ENCODE measurements at places on chromosomes 4 and X. TPM values are rescaled to one million over a fixed set of nuclear protein-coding genes. Genes with fewer than 3 reads are reported as not detected.

DNA sequence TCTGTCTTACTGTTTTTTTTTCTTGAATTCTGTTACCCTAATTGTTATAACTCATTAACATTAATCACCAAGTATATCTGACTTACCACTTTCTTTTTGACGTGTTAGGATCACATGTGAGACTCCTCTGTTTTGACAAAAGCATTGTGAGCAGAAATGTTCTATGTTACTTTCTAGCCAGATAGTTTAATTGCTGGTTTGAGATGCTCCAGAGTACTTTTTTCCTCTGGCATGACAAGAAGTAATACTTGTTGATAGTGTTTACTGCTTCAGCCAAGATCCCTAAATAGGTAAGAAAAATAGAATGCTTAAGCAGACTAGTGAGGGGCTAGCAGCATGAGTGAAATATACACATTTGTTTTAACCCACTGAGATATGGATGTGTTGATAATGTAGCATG is 303.9 kb upstream of the PABPC4L start:
- no peaks in the 10 kb centered on the region for H3K36me3 ChIP-seq
- no peak overlapping the region for H3K4me3 ChIP-seq
- H3K27ac ChIP-seq: no peak overlapping the region
- no peaks in the 10 kb centered on the region for H3K27me3 ChIP-seq
- no peaks in the 10 kb centered on the region for H3K4me1 ChIP-seq

- DNase-seq: no peak
- peaks cover 15% of the 10 kb centered on the region for H3K4me1 ChIP-seq
- peak overlapping the region; percentile 38 for H3K4me3 ChIP-seq
- no peaks in the 10 kb centered on the region for H3K36me3 ChIP-seq
- H3K27ac ChIP-seq: no peak overlapping the region
Observed at GRCh38 chrX:151973060-151973661, 1.3 kb downstream of the GABRE start.

- no peak overlapping the region for H3K4me3 ChIP-seq
- H3K36me3 ChIP-seq: no peaks in the 10 kb centered on the region
- DNase-seq: no peak
- H3K27me3 ChIP-seq: no peaks in the 10 kb centered on the region
- no peak overlapping the region for H3K27ac ChIP-seq
Observed at GRCh38 chr4:38574559-38575333, 89.3 kb upstream of the KLF3 start.

DNA sequence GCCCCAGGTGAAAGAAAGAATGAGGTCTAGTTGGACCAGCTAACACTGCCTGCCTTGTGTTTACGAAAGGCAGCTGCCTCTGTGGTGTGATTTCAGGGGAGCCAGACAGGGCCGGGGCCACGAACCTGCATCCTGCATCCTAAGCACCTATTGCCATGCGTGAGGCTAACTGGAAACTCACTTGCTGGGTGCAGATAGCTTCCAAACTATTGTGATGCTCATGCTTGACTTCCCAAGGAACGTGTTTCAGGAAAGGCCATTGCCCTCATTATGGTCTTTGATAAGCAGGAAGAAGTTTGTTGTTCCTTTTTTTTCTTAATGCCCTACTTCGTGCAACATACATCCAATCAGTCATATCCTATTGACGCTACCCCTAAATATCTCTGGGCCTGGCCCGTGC is 2.3 kb upstream of the IRF2 start:
- H3K4me1 ChIP-seq: peaks cover 13% of the 10 kb centered on the region
- no peak overlapping the region for H3K4me3 ChIP-seq
- no peak for DNase-seq

DNA sequence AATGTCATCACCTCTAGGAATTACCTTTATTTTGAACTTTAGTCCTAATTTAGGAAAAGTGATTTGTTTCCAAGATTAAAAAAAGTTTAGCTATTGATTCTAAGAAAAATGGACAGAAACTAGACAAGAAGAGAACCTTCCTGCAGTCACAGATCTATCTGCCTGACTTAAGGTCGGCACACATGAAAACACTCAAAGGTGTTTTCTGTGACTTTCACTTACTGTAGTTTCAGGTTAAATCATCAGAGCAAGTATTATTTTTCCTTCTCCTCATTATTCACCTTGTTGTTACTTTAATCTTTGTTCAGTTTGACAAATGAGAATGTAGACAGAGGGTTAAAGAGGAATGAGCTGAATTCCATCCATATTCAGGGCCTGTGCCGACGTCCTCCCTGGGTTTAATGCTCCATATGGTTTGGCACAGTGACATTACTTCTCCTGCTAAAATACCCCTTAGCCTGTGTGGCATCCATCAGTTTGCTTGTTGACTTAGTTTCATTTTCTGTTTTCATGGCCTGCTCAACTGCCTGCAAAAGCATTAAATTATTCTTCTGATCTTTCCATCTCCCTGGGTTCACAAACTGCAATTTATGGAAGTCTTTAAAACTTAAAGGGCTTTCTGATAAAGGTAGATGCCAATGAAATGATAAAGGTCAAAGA is 352.7 kb downstream of the NKX6-1 start:
- H3K27me3 ChIP-seq: no peaks in the 10 kb centered on the region
- H3K27ac ChIP-seq: no peak overlapping the region
- no peaks in the 10 kb centered on the region for H3K4me1 ChIP-seq
- H3K36me3 ChIP-seq: no peaks in the 10 kb centered on the region
- H3K4me3 ChIP-seq: no peak overlapping the region
- no peak for DNase-seq

GRCh38 chr4:23972187-23972586 is 82.3 kb upstream of the PPARGC1A start:
- H3K4me1 ChIP-seq: no peaks in the 10 kb centered on the region
- no peak for DNase-seq
- no peaks in the 10 kb centered on the region for H3K27me3 ChIP-seq
- H3K4me3 ChIP-seq: no peak overlapping the region

- no peaks in the 10 kb centered on the region for H3K36me3 ChIP-seq
- DNase-seq: no peak
- no peaks in the 10 kb centered on the region for H3K4me1 ChIP-seq
- H3K27ac ChIP-seq: no peak overlapping the region
- H3K27me3 ChIP-seq: no peaks in the 10 kb centered on the region
Observed at GRCh38 chrX:150558424-150558823, 10.0 kb upstream of the MTM1 start.

- H3K4me1 ChIP-seq: no peaks in the 10 kb centered on the region
- no peaks in the 10 kb centered on the region for H3K36me3 ChIP-seq
- no peak overlapping the region for H3K4me3 ChIP-seq
- DNase-seq: no peak
Observed at GRCh38 chr4:123977641-123978081, 581.1 kb downstream of the SPRY1 start.

- H3K27ac ChIP-seq: no peak overlapping the region
- H3K4me3 ChIP-seq: no peak overlapping the region
- no peaks in the 10 kb centered on the region for H3K4me1 ChIP-seq
- H3K36me3 ChIP-seq: no peaks in the 10 kb centered on the region
- peak; percentile 57 for DNase-seq
Observed at GRCh38 chr4:11765849-11766453, 337.3 kb upstream of the HS3ST1 start.

- peak within 1 kb of the TSS; percentile 87 for H3K27ac ChIP-seq
- H3K27me3 ChIP-seq: no peaks in the 10 kb centered on the region
- H3K36me3 ChIP-seq: no peaks in the 10 kb centered on the region
- H3K4me3 ChIP-seq: peak within 1 kb of the TSS; percentile 53
- peaks cover 10% of the 10 kb centered on the region for H3K4me1 ChIP-seq
Observed at GRCh38 chrX:154478728-154479622, at the start of gene LAGE3. Gene LAGE3 (minus strand): TSS chrX:154479281. CDS start chrX:154478915, 366 bp downstream.

GRCh38 chrX:17095161-17095560 is 148.7 kb downstream of the REPS2 start:
- no peak overlapping the region for H3K4me3 ChIP-seq
- DNase-seq: no peak
- H3K27ac ChIP-seq: no peak overlapping the region
- no peaks in the 10 kb centered on the region for H3K4me1 ChIP-seq
- H3K36me3 ChIP-seq: no peaks in the 10 kb centered on the region
- H3K27me3 ChIP-seq: no peaks in the 10 kb centered on the region

DNA sequence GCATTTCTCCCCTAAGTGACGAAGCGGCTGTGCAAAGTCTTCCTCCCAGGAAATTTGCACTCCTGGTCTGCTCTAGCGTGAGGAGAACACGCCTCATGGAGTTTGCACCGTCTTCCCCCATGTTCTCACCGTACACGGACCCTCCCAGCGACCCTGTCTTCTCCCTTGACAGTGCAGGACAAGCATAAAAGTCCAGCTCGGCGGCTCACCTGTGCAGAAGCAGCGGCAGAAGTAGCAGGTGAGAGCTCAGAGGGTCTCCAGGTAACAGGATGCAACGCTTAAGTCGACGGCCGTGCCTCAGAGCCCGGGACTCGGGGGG is 314 bp downstream of the P2RY8 start:
- H3K27me3 ChIP-seq: no peaks in the 10 kb centered on the region
- H3K27ac ChIP-seq: no peak overlapping the region
- DNase-seq: no peak
- H3K4me1 ChIP-seq: no peaks in the 10 kb centered on the region

- no peak overlapping the region for H3K27ac ChIP-seq
- H3K4me3 ChIP-seq: no peak overlapping the region
- no peak for DNase-seq
- no peaks in the 10 kb centered on the region for H3K27me3 ChIP-seq
Observed at GRCh38 chr4:82450966-82451755, 20.8 kb downstream of the ENOPH1 start.

GRCh38 chrX:73563738-73564068 is 706 bp downstream of the CHIC1 start:
- DNase-seq: no peak
- H3K36me3 ChIP-seq: no peaks in the 10 kb centered on the region
- no peak overlapping the region for H3K27ac ChIP-seq
- no peaks in the 10 kb centered on the region for H3K27me3 ChIP-seq

DNA sequence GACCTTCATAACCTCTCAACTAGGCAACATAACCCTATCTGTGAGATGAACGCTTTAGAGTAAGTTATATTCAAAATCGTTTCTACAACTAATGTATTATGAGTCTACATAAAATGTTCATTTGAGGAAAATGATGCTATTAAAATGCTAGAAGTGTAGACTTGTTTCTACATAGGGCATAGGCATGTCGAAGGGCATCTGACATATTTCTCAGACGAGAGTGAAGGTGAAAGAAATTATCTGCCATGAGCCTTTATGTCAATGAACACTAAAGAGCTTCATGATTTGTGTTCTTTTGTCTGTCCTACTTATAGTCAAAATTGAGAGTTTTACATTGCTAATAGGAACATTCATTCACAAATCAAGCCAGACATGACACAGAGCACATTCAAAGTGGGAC is 811.8 kb downstream of the RAB28 start:
- no peak for DNase-seq
- H3K27me3 ChIP-seq: no peaks in the 10 kb centered on the region
- no peak overlapping the region for H3K4me3 ChIP-seq
- no peak overlapping the region for H3K27ac ChIP-seq

- no peak for DNase-seq
- no peak overlapping the region for H3K4me3 ChIP-seq
- H3K4me1 ChIP-seq: no peaks in the 10 kb centered on the region
Observed at GRCh38 chr4:14375816-14376215, 626.5 kb upstream of the CPEB2 start.

DNA sequence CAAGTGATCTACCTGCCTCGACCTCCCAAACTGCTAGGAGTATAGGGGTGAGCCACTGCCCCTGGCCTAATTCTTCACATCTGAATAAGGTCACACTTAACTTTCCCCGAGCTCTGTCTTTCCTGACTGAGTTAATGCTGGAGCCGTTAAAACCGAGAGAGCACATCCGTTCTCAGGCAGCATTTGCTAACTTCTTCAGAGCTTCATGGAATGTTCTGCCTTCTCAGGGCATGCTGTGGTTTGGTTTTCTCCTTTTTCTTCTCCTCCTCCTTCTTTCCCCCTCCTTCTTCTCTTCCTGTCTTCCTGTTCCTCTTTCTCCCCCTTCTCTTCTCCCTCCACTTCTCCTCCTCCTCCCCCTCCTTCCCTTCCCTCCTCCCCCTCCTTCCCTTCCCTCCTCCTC is 119.9 kb downstream of the ASMT start:
- no peak for DNase-seq
- H3K4me3 ChIP-seq: no peak overlapping the region
- no peak overlapping the region for H3K27ac ChIP-seq
- H3K27me3 ChIP-seq: no peaks in the 10 kb centered on the region
- no peaks in the 10 kb centered on the region for H3K4me1 ChIP-seq
- H3K36me3 ChIP-seq: no peaks in the 10 kb centered on the region

GRCh38 chrX:35406386-35406785 is 391.8 kb upstream of the MAGEB16 start:
- H3K4me3 ChIP-seq: no peak overlapping the region
- H3K36me3 ChIP-seq: no peaks in the 10 kb centered on the region
- no peaks in the 10 kb centered on the region for H3K4me1 ChIP-seq
- no peaks in the 10 kb centered on the region for H3K27me3 ChIP-seq
- no peak overlapping the region for H3K27ac ChIP-seq
- no peak for DNase-seq

DNA sequence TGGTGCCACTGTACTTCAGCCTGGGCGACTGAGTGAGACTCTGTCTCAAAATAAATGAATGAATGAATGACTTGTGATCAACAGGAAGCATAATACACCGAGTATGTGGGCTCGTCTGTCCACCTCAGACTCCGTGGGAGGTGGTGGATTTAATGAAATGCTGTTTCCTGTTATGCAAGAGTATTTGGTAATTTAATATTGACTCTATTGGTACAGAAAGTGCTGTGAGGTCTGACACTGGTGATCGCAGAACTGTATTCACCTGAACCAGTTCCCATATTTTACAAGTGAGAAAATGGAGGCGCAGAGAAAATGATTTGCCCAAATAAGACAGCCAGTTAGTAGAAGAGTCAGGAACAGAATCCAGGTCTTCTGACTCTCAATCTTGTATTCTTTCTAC is 423.3 kb downstream of the RAPGEF2 start:
- no peak overlapping the region for H3K4me3 ChIP-seq
- no peaks in the 10 kb centered on the region for H3K36me3 ChIP-seq
- H3K4me1 ChIP-seq: no peaks in the 10 kb centered on the region

DNA sequence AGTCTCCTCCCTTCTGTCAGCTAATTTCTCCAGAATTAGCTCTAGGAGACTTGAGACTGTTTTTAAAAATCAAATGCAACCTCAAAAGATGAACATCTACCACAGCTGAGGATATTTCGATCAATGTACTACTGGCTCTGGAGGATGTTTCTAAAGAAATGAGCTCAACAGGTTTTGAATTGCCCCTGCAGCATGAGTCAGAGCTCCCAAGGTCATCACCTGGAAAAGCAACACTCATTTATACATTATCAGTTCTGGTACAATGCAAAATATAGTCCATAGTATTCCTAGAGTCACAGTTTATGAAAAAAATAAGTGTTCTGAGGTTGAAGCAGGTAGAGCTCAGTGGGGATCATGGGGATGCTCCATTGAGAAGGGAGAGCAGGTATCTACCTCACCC is 50.8 kb upstream of the MCF2 start:
- no peak overlapping the region for H3K27ac ChIP-seq
- no peaks in the 10 kb centered on the region for H3K36me3 ChIP-seq
- H3K27me3 ChIP-seq: no peaks in the 10 kb centered on the region
- H3K4me3 ChIP-seq: no peak overlapping the region

GRCh38 chr4:103400405-103400804 is 202.3 kb upstream of the CENPE start:
- no peak overlapping the region for H3K4me3 ChIP-seq
- H3K27ac ChIP-seq: no peak overlapping the region
- no peaks in the 10 kb centered on the region for H3K27me3 ChIP-seq

FGFBP1 gene
- total RNA-seq: 8.7 TPM

HMX1 gene
- total RNA-seq: 0.39 TPM

NKAP gene
- 9.3 TPM for total RNA-seq

DUX4 gene
- total RNA-seq: not detected

CFI gene
- 0.84 TPM for total RNA-seq

XAGE1A gene
- total RNA-seq: not detected

OCRL gene
- total RNA-seq: 19.8 TPM

Measured in HCT116 (cell line).